NCI-H187 (cell line): ENCODE measurements at places on chromosomes 12 and 14.

DNA sequence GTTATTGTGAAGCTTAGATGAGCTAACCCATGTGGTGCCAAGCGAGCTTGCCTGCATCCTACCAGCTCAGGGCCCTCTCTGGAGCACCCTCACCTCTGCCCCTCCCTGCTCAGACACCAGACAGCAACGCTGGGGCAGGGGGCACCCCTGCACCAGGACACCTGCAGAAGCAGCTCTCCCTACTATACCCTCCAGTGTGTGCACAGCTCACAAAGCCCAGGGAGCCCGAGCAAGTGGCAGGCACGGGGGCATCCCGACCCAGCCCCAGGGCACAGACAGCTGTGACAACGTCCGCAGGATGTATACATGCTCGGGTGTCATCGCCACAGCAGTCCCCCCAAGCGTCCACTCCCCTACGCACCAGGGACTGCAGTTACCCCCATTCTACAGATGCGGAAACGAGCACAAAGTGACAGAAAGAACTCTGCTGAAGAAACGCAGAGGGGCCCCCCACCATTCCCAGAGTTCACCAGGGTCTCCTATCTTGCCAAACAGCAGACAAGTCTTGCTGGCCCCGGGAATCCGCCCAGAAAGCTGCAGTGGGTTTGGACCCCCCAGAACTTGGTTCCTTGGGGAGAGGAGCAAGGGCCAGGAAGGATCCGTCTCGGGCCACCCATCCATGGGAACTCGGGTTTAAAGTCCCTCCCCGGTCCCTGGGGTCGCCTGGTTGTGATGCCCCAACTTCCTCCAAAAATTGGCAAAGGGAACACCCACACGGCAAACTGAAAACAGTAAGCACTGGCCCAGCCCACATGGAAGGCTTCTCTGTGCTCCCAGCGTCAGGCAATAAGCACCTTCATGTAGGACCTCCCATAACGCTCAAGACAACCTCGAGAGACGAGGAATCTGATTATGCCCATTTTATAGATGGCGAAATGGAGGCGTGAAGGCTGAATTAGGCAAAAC is 12.0 kb downstream of the NCOR2 start:
- DNase-seq = no peak

DNA sequence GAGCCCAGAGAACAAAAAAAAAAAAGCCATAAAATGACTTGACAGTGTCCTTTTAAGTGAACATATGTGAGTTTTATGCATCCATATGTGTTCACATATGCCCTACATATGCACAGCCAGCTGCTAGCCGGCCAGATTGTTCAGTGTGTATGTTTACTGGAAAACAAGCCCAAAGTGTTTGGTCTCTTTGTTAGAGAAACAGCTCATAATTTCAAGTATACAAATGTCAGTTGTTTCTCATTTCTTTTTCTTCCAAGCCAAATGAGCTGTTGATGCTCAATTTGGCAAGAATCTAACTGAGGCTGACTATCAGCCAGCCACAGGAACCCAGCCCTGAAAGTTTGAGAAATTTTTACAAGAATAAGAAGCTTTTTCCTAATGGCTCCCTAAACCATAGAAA is 60.8 kb upstream of the TSPAN8 start:
- DNase-seq = no peak

DNA sequence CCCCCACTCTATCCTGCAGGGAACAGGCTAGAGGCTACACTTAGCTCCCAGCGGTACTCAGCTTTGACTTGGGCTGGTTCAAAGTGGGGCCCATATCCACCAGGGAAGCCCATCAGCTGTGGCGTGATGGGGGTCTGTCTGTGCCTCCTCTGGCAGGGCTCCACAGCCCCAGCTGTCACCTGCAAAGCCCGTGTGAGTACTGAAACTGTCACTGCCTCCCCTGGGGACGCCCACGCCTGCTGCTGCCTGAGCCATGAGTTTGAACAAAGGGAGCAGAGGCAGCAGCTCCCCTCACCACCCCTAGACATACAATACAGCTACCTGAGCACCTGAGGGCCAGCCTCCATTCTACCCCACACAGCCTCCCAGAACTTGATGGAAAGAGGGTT is 5.0 kb downstream of the REM2 start:
- DNase-seq = no peak

DNA sequence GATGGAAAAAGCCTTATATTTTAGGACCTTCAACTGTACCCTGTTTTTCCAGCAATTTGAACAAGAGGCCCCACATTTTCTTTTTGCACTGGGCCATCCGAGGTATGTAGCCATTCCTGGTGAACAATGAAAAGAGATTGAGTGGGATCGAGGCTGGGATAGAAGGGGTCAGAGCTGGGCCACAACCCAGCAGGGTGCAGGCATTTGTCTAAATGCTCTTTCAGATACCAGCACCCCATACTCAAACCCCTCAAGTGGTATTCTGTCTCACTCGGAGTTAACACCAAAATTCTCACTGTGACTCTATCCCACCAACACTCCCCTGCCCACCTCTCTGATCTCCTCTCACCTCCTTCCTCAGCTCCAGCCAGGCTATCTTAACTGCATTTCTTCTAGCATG is 26.8 kb downstream of the DUSP6 start:
- no peak for DNase-seq

DNA sequence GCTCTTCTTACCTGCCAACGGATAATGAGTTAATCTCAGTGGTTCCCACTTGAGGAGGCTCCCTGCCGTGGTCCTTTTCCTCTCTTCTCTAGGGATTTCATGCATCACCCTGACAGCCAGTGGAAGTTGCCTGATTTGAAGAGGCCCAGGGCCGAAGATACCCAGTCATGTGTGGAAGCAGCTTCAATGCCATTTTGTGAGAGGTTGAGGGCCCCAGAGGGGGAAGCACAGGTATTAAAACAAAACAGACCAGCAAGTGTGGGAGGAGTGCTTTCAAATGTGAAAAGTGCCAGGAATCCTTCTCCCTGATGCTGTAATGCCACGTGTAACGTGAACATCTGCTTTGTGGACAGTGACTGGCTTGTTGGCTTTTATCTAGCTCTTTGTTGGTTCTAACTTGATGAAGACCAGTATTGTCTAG is 1.5 kb downstream of the TCP11L2 start:
- peak; percentile 53 for DNase-seq

- no peak for DNase-seq
Measured at GRCh38 chr12:115817389-115817788, 460.1 kb downstream of the MED13L start.

DNA sequence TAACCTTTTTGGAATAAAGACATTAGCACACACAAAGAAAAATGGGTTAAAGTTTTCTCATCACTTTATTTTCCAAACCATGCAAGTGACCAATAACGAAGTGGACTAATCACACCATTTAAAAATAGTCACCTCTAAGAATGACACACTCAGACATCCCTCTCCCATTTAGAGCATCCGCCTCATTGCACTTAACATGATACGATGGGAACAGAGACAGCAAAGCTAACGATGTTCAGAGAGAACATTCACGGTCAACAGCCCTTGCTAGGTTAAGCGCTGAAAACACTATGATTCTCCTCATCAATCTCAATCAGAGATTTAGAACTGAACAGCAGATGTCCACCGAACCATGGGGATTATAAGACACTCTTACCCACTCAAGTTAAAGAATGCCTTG is 35.8 kb downstream of the NIN start:
- no peak for DNase-seq

DNA sequence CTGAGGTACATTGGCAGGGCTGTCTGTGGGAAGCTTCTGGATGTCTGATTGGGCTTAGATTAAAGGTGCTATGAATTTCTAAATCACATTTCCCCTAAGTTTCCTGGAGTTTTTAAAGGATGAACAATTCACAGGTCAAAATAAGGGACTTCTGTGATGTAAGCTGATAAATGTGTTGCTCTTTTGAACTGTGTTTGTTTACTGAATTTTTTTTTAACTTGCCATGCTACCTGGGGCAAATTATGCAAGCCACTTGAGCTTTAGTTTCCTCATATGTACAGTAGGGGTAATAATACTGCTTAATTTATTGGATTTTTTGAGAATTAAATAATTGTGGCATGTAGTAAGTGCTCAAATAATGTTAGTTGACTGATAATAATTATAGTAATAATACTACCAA is 52.8 kb upstream of the CCDC91 start:
- DNase-seq = no peak
